ENCODE measurements at places on chromosomes 1 and 21.

DNA sequence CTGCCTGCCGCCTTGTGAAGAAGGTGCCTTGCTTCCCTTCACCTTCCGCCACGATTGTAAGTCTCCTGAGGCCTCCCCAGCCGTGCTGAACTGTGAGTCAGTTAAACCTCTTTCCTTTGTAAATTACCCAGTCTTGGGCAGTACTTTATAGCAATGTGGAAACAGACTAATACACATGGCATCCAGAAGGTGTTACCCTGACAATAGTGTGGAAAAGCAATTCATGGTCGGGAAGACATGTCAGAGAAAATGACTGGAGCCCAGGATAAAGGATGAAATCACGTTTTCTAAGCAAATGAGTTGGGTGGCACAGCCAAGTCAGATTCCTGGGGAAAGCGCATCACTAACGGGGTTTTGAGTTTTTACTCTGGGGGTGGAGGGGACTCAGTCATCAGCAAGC lies 76.4 kb downstream of the HLCS start:
- DNase-seq = no peak

DNA sequence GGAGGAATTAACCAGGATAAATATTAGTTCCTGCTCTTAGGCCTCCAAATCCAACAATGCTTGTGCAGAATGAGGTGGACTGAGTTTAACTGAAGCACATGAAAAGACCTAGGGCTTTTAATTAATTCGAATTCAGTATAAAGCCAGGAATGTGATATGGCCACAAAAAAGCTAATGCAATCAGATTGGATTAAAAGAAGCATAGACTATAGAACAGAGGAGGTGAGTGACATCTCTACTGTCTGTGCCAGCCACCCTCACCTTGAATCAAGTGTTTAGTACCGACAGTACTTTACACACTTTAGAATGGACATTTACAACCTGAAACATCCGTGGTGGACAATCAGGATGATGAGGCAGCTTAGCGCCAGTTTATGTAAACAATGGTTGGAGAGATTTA lies 62.1 kb downstream of the CNIH3 start:
- DNase-seq = no peak

- DNase-seq = no peak
Observed at GRCh38 chr1:93347334-93347899, 1.7 kb downstream of the DR1 start.

- DNase-seq = no peak
Observed at GRCh38 chr1:171160211-171160610, 24.9 kb upstream of the FMO2 start.

DNA sequence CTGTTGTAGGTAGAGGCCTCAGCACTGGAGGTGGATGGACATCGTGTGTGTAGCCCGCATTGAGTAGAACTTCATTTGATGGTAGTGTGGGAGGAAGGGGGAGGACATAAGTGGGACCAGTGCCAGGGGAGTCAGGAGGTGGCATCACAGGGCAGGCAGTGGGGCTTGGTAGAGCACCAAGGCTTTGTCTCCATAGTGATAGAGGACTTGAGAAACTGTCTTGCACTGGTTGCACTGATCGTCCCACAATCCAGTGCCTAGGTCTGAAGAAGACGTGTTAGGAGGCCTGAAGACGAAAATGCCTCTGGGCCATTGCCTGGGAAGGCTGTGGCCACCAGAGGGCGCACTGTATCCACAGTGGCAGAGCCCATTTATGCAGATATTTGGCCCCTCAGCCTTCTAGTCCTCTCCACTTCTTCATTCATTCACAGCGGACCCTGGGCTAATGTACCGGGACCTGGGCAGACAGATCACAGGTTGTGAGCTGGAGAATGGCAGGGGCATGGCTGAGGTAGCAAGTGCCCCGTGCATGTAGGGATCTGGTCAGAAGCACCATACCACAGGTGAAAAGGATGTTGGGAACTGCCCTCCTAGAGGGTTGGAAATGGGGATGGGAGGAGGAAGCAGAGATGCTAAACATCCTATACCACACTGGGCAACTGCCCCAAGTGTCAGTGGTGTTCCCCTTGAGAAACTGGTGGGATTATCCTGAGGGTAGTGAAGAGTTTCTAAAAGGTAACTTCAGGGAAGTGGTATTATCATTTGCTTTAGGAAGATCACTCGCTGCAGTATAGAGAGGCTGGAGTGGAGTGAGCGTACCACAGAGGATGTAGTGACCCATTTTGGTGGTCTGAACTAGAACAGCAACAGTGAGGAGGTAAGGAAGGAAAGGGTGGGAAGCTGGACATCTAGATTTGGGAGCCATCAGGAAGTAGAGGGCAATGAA lies 95.3 kb downstream of the PIK3R3 start:
- DNase-seq = peak; percentile 88

- no peak for DNase-seq
Observed at GRCh38 chr1:68142461-68142860, 89.9 kb downstream of the WLS start.

GRCh38 chr1:92123868-92124267 lies 43.7 kb downstream of the BTBD8 start:
- no peak for DNase-seq

DNA sequence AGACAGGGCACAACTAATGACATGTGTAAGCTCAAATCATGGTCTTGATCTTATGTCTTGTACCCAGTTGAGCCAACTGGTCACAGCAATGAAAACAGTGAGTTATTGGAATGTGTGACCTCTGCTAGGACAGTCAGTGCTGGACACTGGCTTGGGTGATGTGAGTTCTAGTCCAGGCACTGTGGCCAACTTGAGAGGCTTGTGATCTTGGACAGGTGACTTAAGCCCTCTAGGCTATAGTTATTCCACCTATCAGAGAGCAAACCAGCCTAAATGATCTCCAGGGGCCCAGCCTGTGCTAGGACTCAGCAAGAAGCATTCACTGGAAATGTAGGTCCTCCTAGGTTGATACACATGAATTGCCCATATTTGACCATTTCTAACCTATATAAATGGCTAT lies 1.1 kb downstream of the KCNE2 start:
- no peak for DNase-seq

GRCh38 chr1:91769742-91770141 lies 116.2 kb downstream of the TGFBR3 start:
- no peak for DNase-seq

DNA sequence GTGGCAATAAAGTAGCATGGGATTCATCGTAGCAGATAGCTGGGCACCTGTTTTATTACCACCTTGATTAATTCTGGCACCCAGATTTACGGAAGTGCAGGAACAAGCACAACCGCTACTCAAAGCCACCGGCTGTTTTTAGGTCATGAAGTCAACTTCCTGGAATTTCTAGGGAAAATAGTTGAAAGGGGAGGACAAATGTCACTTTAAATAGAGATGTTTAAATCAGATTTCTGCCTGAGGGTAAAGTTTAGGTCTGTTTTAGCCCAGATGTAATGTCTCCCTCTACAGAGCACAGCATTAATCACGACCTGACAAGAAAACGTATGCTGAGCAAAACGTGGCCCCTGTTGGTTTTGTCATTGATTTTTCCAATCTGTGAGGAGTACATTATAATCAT lies 8.0 kb downstream of the ADGRL2 start:
- no peak for DNase-seq

GRCh38 chr1:166905900-166906299 lies 29.8 kb upstream of the TADA1 start:
- DNase-seq = peak; percentile 52

DNA sequence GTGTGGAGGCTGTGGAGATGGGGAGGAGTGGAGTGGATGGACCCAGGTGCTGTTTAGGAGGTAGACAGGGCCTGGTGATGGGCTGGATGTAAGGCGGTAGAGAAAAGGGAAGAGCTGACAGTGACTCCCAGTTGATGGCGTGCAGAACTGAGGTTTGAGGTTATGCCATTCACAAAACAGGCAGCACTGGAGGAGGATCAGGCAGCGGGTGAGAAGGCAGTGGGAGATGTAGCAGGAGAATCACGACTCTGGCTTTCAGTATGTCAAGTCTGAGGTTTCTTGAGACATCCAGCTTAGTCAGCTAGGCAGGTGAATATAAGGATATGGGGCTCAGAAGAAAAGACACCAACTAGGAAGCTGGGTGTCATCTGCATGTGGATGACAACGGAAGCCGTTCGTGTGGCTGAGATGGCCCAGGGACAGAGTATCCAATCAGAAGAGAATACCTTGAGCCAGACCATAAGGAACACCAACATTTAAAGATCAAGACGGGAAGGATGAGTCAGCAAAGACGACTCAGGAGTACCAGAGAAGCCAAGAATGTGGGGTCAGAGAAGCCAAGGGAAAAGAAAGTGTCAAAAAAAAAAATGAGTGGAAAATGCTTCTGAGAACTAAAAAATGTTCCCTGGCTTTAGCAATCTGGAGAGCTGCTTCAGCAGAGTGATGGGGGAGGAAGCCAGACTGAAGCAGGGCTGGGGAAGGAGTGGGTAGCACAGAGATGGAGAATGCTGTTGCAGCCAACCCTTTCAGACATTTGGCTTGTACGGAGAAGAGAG lies 15.2 kb downstream of the LRRN2 start:
- peak; percentile 43 for DNase-seq

- DNase-seq = no peak
Observed at GRCh38 chr1:213821175-213821942, 166.4 kb upstream of the PROX1 start.

- peak; percentile 60 for DNase-seq
Observed at GRCh38 chr1:202154766-202155477, 5.5 kb downstream of the PTPN7 start.

DNA sequence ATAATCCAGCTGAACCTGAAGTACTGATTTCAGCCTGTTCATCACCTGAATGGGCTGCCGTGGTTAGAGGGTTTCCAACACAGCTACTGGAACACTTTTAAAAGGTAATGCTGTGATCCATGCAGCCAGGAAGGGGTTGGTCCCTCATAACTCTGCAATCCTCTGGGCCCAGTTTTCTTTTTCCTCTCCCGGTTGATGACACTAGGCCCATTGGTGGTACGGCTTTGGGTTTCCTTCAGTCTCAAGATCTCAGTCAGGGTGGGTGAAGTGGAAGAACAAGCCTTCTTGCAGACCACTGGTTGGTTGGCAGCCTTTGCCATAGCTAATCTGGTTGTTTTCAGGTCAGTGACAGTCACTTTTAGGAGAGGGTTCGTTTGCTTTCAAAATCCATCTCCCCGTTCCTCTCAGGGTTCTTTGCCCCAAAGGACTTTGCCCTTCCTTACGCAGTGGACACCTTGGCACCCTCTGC lies 502 bp upstream of the SLC35A3 start:
- DNase-seq = no peak

- DNase-seq = no peak
Observed at GRCh38 chr1:227541129-227541528, 22.2 kb upstream of the ZNF678 start.

DNA sequence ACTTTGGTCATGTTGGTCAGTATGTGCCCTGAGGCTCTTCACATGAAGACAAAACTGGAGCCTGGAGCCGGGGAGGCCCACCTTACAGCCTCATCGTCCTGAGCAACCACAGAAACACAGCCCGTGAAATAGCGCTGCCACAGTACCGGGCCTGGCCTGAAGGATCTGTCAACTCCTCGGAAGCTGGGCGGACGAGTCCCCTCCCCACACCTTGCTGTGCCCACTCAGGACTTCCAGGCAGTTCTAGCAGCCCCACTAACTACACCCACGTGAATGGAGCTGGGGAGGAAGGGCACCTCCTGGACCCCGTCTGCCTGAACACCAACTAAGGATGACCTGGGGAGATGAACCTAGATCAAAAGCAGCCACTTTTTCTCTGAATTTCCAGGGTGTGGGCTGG lies 24.7 kb downstream of the SDE2 start:
- DNase-seq = no peak

DNA sequence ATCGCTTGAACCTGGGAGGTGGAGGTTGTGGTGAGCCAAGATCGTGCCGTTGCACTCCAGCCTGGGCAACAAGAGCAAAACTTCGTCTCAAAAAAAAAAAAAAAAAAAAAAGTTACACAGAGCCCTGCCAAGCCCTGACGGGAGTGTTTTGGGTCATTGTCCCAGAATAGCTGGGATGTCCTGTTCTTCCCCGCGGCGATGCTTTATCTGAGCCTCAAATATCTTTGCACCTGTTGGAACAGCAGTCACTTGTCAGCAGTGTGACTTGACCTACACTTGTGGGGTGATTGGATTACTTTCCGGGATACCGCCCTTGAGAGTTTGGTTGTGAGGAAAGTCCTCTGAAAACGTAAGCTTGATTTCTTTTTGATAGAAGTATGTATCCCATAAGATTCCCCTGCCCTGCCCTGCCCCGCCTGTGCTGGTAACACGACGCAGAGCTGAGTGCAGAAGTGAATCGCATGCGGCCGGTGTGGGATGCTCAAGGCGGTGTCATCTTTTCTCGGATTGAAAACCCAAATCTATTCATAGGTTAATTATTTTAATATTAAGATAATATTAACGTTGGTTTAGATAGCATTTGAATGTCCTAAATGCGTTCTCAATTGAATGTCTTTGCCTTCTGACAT lies 50.9 kb downstream of the PCNT start:
- DNase-seq = no peak

GRCh38 chr1:109509176-109510134 lies at the start of gene AMIGO1:
AMIGO1 (minus strand) TSS chr1:109509727; CDS start chr1:109508912, 815 bp downstream.
- DNase-seq = peak; percentile 91

- DNase-seq = no peak
Observed at GRCh38 chr1:115890580-115890979, 49.7 kb upstream of the NHLH2 start.

DNA sequence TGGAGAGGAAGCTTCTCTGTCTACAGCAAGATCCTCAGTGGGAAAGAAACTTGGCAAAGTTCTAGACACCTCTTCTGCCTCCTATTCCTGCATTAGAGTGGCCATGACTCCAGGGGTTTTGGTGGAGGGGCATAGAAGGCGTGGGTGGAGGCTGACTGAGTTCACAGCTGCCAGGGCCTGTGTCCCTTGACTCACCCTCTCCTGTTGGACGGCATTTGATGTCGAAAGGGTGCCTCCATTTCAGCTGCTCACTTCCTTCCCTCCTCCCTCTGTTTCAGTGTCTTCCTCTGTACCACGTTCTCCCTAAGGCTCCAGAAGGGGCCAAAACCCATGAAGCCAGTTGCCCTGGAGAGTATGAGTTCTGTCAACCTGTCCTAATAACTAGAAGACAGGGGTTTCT lies 632 bp downstream of the TMEM79 start:
- no peak for DNase-seq

GRCh38 chr1:63888984-63889383 lies 115.2 kb downstream of the ROR1 start:
- DNase-seq = no peak

- DNase-seq = peak; percentile 91
Observed at GRCh38 chr1:115337633-115338456, at the start of gene NGF. NGF (minus strand) TSS chr1:115338249; CDS start chr1:115286795, 51,454 bp downstream.

GRCh38 chr21:40844935-40845334 lies 2.0 kb downstream of the DSCAM start:
- DNase-seq = no peak

GRCh38 chr1:7459914-7460313 lies 311.2 kb upstream of the VAMP3 start:
- DNase-seq = no peak

DNA sequence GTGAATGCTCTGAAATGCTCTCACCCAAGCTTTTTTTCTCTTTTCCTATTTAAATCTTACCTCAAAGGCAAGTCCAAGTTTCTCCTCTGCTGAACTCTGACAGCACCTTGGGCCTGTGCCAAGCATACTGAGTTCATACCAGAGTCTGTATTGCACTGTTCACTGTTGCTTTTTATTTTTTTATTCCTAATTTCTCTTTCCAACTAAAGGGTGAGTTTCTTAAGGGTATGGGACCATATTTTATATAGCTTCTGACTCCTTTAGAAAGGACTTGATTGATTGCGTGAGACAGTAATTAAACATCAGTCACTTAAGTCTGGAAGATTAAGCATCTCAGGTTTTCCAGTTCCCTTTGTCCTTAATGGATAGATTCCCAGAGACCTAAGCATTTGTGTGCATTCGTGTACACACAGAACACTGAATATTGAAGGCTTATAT lies 69.9 kb downstream of the CACHD1 start:
- DNase-seq = no peak

Data from AG08396 (cell line).